ENCODE measurements at places on chromosomes 5 and 9.
A peak's percentile ranks its signal among the peaks of the same experiment; 100 is the strongest.

- no peak for DNase-seq
These were observed 13.1 kb downstream of the ADAMTS6 start for GRCh38 chr5:65468633-65469032.

GRCh38 chr5:60687927-60688720, 11.8 kb downstream of the DEPDC1B start:
- DNase-seq: no peak

- DNase-seq: no peak
These were observed 13.8 kb upstream of the ABLIM3 start for GRCh38 chr5:149127394-149127955.

GRCh38 chr5:168328814-168329213, 37.4 kb downstream of the WWC1 start:
- DNase-seq: no peak

DNA sequence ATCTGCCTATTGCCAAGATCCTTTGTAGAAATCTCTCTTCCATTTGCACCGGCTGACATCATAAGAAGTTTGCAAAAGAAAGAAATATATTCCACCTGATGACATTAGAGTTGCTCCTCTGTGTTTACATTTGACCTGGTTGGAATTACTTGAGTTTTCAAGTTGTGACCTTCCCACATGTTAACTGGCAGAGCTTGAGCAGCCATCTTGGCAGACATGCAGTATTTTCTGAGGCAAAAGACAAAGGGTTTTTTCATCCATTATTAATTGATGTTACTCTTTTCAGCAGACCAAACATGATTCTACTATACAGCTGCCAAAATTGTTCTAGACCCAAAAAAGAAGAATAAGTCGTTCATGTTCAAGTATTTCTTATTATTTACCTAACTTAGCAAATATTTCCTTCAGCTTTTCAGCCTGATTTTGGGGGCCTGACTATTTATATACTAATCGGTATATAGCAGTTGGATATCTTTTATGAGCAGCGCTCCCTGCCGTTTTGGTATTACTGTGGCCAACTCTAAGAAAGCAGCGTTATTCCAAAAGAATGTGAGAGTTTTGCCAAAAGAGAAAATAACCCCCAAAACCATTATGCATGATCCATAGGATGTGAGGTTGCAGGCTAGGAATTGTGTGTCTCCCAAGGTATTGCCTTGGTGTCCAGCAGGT, 212.9 kb downstream of the PBX3 start:
- no peak for DNase-seq

DNA sequence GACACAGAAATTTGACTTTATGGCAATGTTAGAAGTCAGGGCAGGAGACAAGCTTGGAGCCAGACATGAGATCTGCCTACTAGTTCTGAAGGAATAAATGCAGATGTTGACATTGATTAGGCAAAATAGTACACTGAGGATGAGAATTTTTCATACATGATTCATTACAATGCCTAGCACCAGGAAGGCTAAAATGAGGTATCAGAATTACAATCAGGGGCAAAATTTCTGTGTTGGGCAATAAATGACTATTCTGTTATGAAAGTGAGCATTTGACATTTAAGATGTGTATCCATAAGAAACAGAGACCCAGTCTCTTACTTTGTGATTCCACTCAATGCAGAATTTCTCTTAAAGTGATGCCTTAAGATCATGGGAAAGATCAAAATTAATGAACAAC, 92.4 kb upstream of the CDH10 start:
- DNase-seq: no peak

DNA sequence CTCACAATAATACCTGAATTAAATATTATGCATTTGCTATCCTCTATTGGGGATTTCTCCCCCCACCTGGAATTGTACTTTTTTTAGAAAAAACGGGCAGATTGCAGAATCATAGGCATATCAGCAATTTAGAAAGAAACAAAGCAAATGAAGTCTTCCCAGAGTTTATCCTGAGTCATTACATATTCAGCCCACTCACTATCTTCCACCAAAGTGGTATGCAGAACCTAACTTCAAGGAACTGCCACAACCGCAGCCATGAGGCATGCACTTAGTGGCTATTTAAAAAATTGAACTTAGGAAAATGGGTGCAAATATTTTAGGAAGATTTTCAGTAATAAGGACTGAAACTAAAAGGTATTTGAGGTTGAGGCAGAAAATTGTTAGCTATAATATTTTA, 48.6 kb downstream of the UBAP1 start:
- DNase-seq: no peak

GRCh38 chr9:129803676-129804060, 684 bp downstream of the TOR1B start:
- no peak for DNase-seq

GRCh38 chr5:16192311-16192710, 12.7 kb upstream of the MARCHF11 start:
- no peak for DNase-seq

GRCh38 chr9:75891771-75892215, 1.3 kb downstream of the PCSK5 start:
- no peak for DNase-seq

GRCh38 chr5:171450423-171451331, 31.2 kb downstream of the FGF18 start:
- DNase-seq: no peak

DNA sequence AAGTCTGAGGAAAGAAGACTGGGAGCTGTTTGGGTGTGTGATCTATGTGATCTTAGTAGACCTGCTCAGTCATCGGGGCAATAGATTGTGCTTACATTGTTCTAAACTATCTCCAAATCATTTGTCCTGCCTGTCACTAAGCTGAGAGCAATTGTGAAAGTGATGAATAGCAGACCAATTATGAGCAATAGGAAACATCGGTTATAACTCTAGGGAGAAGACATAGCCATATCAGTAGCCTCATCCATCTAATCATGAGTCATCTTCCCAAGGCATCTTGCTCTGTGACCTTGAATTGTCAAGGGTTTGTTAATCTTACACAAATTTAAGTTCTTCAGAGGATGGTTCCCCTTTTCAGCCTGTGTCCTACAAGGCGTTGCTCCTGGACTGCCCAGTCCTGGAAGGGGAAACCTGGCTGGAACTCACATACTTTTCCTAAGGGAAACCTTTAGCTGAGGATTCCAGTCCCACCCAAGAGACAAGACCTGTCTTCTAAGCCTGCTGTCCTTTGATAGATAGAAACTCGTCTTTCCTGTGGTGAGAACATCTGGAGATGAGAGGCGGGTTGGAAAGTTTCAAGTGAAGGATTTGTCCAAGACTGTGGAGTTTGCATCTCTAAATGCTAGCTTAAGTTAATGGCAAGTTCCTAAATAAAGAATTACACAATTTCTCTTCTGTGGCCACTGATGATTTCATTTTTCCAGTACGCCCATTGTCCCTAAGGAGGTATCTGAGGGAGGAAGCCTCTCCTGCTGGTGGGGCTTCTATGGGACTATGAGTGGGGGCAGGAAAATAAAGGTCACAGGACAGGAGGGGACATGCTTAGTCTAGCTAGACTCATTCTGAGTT, 53.9 kb upstream of the TRIM32 start:
- DNase-seq: no peak

- DNase-seq: no peak
These were observed 574.7 kb downstream of the TLE4 start for GRCh38 chr9:80146466-80146865.

DNA sequence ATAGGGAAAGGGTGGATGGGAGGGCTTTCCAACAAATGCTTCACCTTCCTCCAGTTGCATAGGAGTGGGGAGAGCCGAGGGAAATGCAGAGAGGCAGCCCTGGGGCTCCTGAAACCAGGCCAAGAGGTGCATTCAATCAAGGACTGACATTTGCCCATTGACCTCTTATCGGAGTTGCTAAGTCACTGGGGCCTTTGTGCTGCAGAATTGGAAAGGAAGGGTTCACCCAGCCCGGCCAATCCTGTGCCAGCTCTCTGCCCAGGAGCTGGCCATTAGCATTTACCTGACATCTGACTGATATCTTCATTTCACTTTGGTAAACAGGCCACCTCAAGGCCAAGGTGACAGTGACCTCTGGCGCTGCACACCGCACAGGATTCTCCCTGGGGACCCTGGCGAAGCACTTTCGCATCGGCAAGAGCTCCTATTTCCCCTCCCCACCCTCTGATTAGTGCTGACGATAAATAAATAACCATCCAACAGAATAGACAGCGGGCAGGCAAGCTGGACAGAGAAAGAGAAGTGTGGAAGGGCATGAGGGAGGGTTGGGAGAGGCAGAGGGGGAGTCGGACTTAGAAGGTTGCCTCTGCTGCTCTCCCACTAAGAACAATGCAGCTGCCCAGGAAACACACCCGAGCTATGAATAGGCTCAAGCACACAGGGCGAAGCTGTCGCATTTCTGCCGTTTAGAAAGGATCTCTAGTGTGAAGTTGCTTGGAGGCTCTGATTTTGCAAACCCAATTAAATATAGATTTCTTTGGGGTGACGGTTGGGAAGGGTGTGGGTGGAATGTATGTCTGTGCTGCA, 57.0 kb upstream of the BOD1 start:
- DNase-seq: no peak

- DNase-seq: no peak
These were observed 160.8 kb upstream of the PAPPA start for GRCh38 chr9:115992834-115993233.

- DNase-seq: no peak
These were observed 138.7 kb downstream of the RAPGEF6 start for GRCh38 chr5:131496400-131496713.

DNA sequence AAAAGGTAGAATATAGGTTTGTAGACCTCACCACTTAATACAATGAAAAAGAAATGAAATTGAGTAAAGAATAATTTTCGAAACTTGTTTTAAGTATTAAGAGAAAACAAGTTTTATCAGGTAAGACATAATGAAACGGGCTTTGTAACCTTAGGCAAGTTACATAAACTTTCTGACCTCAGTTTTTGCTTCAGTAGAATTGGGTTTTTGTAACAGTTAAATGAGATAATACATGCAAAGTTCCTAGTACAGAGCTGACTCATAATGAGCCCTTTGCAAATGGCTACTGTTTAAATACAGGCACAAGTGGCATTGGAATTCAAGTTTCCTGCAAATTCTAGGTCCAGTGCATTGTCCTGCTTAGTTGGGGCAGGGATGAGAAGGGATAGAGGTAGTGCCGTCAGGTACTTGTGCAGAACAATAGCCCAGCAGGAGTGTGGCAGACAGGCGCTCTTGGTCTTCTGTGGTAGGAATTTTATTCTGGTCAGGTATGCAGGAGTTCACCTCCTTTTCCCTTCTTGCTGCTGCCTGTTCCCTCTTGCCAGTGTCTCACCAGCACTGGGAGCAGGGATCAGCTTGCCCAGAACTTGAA, 203.8 kb downstream of the PBX3 start:
- DNase-seq: no peak

GRCh38 chr5:58235299-58235698, 224.6 kb downstream of the PLK2 start:
- no peak for DNase-seq

- DNase-seq: peak; percentile 22
These were observed 8.6 kb upstream of the SV2C start for GRCh38 chr5:76074487-76075065.

GRCh38 chr5:59790776-59791475, 102.6 kb downstream of the PDE4D start:
- no peak for DNase-seq

DNA sequence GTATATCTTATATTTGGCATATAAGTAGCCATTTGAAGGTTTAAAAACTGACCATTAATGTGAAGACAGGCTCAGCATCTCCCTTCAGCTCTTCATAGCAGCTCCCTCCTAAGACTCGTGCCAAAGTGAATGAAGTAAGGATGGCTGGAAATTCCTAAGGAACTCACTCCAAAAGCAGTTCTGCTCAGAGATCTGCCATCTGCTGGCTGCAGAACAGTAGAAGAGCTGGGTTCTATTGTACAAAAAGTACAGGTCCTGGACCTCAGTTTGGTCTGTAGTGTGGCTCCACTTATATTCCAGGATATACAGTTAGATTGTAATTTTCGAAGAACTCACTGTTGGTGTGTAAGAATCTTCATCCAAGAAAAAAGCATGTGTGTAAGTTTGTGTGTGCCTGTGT, 104.9 kb upstream of the RUSC2 start:
- DNase-seq: no peak

GRCh38 chr5:112006721-112007120, 249.7 kb upstream of the NREP start:
- DNase-seq: no peak

DNA sequence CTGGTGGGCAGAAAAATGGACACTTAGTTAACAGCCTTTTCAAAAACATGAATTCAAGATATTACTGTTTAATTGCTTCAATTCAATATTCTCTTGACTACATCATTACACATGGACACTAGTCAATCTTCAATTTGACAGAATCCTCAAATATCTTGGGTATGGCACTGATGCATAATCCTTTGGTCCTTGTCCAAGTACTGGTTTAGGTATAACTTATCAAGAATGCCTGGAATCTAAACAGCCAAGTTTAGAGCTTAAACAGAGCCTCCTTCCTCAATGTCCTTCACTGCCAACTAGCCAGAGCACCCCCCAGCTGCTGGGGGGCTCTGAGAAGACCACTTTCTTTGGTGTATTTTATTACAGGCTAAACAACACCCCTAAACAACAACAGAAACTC, 61.6 kb upstream of the ERCC6L2 start:
- DNase-seq: no peak

GRCh38 chr9:68950689-68951088, 63.2 kb downstream of the PRKACG start:
- DNase-seq: no peak

GRCh38 chr9:120920806-120921178, 5.8 kb downstream of the TRAF1 start:
- no peak for DNase-seq

GRCh38 chr9:97487107-97487506, 14.4 kb upstream of the TMOD1 start:
- DNase-seq: no peak

Data from immature natural killer cell (primary cell).